ENCODE measurements at places on chromosomes 11 and 22.

- no peak for DNase-seq
Observed at GRCh38 chr11:70174547-70175235, 28.4 kb upstream of the FADD start.

- no peak for DNase-seq
Observed at GRCh38 chr11:123258877-123259276, 63.8 kb upstream of the CLMP start.

GRCh38 chr11:58727415-58727797, 4.3 kb downstream of the GLYAT start:
- no peak for DNase-seq

DNA sequence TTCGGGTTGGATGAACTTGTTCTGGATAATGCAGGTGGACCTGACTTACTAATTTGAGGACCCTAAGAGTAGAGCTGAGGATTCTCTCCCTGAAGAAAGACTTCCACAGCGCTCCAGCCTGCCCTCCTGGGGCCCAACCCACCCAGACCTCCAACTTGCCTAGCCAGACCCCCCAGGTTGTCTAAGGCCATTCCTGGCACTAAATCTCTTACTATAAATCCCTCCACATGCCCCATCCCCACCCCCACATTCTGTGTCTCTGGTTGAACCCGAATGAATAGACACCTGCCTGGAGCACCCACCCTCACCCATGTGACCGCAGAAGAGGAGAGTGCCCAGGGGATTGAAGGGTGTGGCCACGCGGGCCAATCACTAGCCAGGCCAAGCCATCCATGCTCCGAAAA, 1480.0 kb downstream of the TBC1D22A start:
- no peak for DNase-seq

DNA sequence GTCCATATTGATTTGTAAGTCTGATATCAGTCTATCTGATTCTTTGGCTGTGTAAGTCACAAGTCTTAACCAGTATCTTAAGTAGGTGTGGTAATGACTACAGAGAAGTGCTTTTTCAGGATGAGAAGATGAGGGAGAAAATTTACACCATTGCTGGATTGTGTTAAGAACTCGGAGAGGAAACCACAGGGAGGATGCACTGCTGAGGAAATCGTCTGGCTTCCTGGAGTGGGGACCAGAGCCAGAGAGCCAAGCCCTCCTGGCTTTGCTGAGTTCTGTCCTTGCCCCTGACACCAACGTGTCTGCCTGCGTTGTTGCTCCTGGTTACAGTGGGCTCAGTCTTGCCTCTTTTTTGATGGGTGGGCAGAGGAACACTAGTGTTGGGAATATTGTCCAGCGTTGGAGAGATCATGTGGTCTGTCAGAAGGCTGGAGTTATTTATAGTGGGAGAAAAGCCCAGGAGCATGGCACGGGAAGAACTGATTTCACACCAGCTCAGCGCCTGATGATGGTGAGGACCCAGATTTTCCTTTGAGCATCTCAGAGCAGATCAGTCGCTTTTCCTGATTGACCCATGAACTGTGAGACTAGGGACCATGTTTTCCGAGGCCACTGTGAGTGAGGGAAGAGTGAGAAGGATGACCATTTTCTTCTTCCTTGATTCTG, 29.6 kb downstream of the MARK2 start:
- DNase-seq: no peak

DNA sequence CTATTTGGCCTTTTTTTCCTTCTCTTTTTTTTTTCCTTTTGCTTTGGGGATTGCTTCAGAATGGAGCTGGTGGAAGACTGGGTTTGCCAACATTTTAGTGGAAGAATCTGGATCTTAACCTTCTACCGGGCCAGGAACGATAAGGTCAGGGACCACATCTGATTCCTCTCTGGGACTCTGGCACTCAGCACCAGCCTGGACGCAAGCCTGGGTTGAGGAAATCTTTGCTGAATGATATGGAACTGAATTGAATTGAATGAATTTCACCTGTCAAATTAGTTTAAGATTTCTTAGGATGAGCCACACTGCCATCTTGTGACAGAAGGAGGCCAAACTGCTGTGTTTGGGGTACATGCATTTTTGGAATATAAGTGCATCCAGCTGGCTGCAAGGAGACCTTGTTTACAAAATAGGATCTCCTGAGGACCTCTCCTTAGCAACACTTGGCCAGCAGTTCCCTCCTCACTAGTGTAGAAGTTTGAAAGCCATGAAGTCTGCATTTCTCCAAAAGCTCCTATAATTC, 30.4 kb downstream of the TPBGL start:
- DNase-seq: peak; percentile 45

DNA sequence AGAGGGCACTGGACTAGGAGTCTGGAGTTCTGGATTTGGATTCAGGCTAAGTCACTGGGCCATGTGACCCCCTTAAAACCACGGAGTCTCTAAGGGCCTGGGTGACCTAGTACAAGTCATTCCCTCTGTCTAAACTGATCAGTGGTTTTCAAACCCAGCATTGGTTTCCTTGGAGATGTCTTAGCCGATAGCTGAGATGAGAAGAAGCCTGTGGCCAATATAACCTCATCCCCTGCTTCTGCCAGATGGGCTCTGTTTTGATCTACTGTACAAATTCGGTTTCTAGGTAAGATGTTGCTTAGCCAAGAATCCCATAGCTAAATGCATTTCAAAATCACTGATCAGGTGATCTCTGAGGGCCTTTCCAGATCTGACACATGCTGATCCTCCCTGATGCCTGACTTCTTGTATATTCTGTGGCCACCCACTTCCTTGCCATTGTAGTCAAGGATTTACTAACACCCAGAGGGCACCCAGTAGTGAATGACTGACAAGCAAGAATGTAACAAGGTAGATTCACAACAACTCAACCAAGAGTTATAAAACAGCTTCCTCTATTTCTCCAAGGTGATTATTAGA, 53.1 kb downstream of the GALNT18 start:
- DNase-seq: no peak

GRCh38 chr11:72223615-72224563, 678 bp upstream of the INPPL1 start:
- DNase-seq: peak; percentile 58

GRCh38 chr22:40782521-40782920, 36.6 kb downstream of the SLC25A17 start:
- no peak for DNase-seq

DNA sequence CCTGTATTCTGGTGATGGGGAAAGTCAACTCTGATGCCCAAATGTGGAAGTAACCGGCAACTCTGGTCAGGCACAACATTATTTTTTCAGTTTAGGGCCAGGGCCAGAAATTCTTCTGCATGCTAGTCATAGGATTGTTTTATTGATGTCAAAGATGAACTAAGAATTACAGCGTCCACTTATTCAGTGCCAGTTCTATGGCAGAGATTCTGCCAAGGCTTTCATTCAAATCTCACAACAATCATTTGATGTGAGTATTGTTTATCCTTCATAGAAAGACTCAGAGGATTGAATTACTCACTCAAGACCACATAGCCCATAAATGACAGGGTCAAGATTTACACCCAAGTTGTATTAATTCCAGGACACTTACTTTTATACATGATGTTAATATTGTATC, 87.7 kb downstream of the TMPRSS5 start:
- no peak for DNase-seq

- no peak for DNase-seq
Observed at GRCh38 chr11:57316017-57316416, 8.7 kb downstream of the TNKS1BP1 start.

GRCh38 chr11:113504071-113504470, 28.9 kb upstream of the DRD2 start:
- DNase-seq: no peak

DNA sequence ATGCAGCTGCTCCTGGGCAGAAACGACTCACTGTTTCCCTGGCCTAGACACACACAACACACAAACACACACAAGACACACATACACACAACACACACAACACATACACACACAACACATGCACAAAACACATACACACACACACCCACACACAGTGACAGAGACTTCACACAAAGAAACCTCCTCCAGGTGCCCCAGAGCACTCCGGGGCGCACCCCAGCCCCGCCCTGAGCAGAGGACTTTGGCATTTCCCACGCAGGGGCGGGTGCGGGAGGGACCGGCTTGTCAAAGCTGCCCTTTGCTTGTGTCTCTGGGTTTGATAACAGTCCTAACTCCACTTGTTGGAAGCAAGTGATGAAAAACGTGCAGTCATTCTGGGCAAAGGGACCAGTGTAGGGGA, 6.5 kb downstream of the APOBEC3A start:
- no peak for DNase-seq

DNA sequence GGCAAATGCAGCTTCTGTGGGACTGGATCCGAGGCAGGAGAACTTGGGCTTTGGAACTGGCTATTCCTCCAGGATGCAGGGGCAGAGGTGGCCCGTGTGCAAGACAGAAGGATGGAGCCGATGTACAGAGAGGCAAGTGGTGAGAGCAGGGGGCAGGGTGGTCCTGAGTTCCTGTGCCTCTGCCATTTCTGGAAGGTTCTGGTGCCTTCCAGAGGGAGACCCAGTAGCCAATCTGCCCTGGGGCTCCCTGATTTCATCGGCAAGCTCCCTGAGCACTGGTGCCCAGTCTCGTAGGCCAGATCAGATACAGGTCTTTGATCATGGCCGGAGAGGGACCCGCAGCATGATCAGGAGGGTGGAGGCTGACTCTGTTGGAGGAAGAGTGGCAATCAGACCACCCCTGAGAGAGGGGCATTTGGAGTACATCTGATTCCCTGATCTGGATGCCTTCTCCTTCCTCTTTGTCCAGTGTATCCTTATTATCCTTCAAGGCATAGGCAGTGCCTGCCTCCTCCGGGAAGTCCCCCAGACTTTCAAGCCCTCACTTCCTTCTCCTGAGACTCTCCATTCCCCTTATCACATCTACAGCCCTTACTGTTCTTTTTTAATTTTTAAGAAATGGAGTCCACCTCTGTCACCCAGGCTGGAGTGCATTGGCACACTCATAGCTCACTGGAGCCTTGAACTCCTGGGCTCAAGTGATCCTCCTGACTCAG, 9.7 kb downstream of the MRGPRD start:
- no peak for DNase-seq

GRCh38 chr11:20450829-20451228, 63.3 kb downstream of the PRMT3 start:
- no peak for DNase-seq

Measured in MM.1S (cell line).